ENCODE measurements at places on chromosomes 5 and 9. TPM values are rescaled to one million over a fixed set of nuclear protein-coding genes. Genes with fewer than 3 reads are reported as not detected.

GRCh38 chr5:108681079-108681921 is 66.4 kb upstream of the FER start:
- DNase-seq, result peak; percentile 41

DNA sequence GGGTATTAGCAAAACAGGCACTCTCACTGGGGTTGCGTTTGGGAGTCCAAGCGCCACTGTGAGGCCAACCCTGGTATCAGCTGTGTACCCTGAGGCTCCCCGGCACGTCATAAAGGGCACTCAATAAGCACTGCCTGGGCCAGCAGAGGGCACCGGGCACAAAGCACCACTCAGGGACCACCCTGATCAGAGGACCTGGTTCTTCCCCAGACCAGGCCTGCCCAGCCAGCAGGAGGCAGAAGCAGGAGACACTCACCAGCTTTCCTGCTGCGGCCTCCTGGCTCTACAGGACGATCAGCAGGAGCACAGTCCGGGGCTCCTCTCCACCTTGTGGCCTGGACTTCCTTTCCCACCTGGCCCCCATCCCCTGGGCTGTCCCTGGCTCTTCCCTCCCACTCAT is 12.6 kb downstream of the MGAT1 start:
- no peak for DNase-seq

- no peak for DNase-seq
Measured at GRCh38 chr9:117184173-117184572, 230.7 kb downstream of the ASTN2 start.

IL13 gene
- not detected for total RNA-seq

FSTL4 gene
- total RNA-seq, result not detected

Measured in glomerular endothelial cell (primary cell).